ENCODE measurements at places on chromosomes 1 and 21.

DNA sequence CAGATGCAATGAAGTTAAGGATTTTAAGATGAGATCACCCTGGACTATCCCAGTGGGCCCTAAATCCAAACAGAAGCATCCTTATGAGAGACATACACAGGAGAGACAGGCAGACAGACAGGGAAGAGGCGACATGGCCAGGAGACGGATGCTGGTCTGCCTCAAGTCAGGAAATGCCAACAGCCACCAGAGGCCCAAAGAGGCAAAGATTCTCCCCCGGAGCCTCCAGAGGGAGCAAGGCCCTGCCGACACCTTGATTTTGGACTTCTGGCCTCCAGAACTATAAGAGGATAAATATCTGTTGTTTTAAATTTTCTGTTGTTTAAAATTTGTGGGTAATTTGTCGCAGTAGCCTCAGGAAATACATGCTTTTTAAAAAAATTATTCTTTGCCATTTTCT, 116.4 kb downstream of the GLIS1 start:
- DNase-seq = no peak

DNA sequence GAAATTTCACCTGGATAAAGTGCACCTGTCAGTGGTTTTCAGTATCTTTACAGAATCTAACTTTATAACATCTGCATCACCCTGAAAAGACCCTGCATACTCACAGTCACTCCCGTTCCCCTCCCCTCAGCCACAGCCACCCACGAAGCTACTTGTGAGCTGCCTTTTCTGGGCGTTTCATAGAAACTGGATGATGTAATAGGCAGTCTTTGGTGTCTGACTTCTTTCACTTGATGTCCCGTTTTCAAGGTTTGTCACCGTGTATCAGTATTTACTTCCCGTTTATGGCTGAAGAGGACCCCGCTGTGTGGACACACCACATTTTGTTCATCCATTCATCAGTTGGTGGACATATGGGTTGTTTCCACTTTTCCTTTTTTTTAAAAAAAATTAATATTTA, 47.8 kb upstream of the LRRC3 start:
- no peak for DNase-seq

- DNase-seq = no peak
Observed at GRCh38 chr1:55898181-55898580, 681.2 kb downstream of the PLPP3 start.

GRCh38 chr1:167454894-167455785, 63.2 kb downstream of the CD247 start:
- DNase-seq = peak; percentile 81

GRCh38 chr1:154707901-154708463, 100.0 kb upstream of the ADAR start:
- DNase-seq = no peak

DNA sequence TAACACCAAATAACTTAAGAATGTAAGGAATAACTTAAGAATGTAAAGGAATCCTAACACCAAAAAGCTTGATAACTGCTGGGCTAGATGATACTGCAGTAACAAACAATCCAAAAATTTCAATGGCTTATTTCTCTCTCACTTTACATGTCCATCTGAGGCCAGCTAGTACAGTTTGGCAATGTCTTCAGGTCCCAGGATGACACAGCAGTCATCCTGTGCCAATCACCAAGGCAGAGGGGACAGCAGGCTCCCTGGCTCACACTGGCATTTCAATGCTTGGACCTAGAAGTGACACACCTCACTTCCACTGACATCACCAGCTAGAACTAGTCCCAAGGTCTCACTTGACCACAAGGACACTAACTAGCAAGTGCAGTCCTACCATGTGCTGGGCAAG, 15.3 kb downstream of the DNAJC11 start:
- DNase-seq = no peak

DNA sequence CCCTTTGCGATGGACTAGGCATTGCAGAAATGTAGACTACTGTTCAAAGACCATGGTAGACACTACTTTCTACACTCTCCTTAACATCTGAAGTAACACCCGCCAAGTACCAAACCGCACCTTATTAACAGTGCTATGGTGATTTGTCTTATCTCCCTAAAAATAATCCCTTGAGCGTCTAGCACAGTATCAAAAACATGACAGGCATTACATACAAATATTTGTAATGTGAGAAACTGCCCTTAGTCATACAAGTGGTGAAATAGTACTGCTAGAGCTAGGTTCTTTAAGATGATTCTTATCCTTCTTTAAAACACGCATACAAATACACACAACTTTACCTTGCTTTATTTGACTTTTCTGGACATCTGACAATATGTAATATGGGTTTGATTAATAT, 27.2 kb downstream of the PUM1 start:
- DNase-seq = no peak

- DNase-seq = no peak
Observed at GRCh38 chr1:66641891-66642473, 108.0 kb downstream of the SGIP1 start.

DNA sequence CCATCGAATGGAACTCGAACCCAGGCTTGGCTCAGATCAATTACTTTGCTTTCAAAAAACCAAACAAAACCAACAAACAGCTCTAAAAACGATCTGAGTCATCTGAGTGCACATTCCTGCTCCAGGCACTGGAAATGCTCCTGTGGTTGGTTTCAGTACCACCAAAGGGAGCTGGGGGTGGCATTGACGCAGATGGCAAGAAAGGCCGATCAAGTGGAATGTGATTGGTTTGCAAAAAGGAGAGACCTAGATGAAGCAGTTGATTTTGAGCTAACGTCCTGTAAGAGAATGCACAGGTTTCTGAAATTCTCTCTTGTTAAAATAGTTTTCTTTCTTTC, 39.5 kb downstream of the PIK3CD start:
- DNase-seq = no peak

DNA sequence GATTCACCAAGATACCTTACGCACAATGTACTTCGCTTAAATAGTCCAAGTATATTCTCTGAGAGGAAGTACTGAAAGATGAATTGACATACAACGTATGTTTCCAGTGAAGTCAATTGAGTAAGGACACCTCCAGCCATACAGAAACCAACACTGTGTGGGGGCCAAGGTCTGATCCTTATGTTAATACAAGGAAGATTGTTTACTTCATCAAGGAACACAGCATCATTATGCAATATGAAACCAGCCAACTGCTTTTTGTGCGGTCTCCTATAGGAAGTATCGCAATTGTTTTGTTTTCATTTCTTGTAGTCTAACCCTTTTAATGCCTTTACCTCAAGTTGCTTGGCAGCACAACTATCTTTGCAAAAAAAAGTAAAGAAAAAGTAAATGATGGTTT, 28.2 kb upstream of the TEKT2 start:
- DNase-seq = no peak

DNA sequence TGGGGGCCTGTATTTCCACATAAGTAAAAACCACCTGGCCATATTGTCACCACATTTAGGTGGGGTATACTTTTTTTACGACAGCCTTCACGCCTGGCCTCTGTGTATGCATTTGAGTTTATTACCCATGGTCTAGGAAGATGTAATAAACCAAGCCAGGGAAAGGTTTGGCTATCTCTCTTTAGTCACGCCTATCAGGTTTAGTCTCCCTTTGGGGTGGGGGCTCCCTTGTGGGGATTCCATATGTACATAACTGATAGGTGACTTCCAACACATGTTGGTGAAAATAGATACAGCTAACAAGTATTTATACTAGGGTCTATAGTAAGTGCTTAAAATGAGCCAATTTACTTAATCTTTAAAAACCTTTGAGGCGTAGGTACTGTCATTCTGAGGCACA, 4.2 kb downstream of the YBX1 start:
- DNase-seq = no peak

DNA sequence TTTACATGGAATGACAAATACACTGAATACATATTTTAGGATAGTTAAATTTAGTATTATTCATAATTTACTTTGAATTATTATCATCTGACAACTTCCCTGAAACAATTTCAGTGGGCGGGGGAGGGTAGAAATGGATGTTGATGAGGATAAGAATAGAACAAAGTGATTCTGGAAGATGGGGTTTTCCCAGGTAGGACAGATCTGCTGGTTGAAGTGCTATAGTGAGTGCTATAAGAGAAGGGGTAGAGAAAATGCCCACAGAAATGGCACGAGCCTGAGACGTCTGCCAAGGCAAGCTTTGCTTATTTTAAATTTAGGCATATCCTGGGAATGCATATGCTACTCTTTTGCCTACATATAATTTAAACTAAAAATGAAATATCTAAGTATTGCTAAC, 3.2 kb downstream of the CFH start:
- DNase-seq = no peak

DNA sequence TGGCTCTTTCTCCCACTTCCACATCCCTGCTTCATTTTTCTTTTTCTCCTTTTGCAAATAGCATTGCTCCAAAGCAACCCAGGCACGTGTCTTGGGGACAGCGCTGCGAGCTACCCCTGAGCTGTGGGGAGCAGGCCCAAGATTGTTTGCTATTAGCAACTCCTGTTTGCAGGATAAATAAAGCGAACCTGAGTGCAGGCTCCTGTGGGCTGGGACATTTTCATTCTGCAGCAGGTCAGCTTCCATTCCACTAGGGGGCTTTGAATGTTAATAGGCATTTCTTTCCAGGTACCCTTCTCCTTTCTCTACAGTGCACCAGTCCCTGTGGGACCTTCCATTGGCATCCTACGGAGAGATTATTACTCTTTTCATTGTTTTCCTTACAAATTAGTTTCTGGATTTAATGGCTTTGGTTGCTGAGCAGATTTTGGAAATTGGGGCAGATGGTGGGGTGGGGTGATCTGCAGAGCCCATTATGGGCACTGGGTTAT, 54.0 kb downstream of the OLFML3 start:
- DNase-seq = no peak

- no peak for DNase-seq
Observed at GRCh38 chr1:232404981-232405731, 224.8 kb downstream of the SIPA1L2 start.

GRCh38 chr21:17139696-17140095, 373.1 kb upstream of the CXADR start:
- no peak for DNase-seq

- DNase-seq = no peak
Observed at GRCh38 chr1:160905617-160905989, 20.6 kb upstream of the ITLN1 start.

DNA sequence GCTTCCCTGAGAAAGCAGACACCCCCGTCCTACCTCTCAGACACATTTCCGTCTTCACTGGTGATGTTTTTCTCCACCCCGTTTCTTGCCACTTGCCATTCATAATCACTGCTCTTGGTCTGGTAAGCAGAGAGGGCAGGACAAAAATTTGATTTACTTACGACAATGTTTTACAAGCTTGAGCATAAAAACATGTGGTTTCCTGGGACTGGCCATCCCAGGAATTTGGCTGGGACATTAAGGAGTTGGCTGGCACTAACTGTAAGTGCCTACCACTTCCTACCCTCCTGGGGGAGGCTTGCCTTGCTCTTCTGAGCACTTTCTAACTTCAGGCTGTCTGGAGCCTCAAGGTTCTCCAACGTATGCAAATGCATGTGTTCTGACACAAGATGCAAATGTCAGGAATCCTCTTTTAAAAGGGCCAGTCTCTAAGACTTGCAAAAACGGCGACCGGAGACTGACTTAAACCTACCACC, 24.2 kb downstream of the ZBTB18 start:
- no peak for DNase-seq

DNA sequence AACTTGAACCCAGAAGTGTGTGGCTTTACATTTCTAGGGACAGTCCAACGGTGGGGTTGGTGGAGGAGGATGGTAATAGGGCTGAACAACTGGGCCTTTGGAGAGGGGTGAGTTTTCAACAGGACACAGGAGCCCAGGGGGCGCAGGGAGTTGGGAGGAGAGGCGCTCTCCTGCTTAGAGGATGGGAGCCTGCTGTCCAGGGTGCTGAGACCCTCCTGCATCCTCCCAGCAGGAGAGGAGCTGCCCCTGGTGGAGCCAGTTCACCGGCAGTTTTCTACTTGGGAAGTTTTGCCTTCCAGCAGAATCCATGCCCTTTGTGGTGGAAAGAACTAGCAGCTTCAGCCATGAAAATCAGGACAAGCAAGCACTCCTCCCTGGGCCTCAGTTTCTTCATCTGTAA, 8.6 kb downstream of the KCNC4 start:
- DNase-seq = no peak

GRCh38 chr1:96978901-96979300, 257.3 kb downstream of the PTBP2 start:
- DNase-seq = no peak

DNA sequence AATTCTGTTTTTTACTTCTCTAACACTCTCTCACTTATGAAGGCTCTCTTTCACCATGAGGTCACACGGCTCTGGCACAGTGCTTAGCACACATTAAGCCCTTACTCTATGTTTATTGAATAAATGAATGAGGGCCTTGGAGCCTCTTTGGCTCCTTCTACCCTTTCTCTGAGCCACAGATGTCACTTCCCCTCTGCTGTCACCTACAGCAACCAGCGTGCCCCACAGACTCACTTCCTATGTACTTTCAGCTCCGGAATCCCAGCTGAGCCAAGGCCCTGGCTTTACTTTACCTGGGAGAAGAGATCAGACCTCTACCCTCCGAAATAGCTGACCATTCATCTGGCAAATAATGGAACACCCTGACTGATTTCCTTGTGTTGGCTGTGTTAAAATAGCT, 53.7 kb upstream of the HMCN1 start:
- DNase-seq = no peak

DNA sequence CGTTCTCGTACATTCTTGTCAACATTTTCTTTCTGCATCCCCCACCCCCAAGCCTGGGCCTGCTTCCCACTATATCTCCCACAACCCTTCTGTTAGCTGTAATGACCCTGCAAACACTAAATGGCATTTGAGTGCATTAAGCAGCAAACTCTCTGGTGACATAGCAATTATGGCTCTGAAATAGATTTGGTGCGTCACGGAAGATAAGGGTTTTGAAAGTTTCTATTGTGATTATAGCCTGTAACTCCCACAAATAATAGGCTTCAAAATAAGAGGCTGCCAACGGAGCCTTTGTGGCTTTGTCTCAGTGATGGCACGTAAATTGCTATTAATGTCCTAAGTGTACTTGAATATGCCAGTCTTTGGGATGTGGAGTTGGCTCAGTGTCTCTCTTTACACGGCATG, 277.6 kb downstream of the PBX1 start:
- DNase-seq = no peak

GRCh38 chr1:93450321-93450720, 2.4 kb downstream of the FNBP1L start:
- no peak for DNase-seq

GRCh38 chr1:21927533-21928237, 9.4 kb downstream of the HSPG2 start:
- no peak for DNase-seq

GRCh38 chr21:45415943-45416611, 11.1 kb downstream of the COL18A1 start:
- no peak for DNase-seq

- DNase-seq = no peak
Observed at GRCh38 chr1:150261367-150261766, 3.8 kb downstream of the CA14 start.

- DNase-seq = no peak
Observed at GRCh38 chr1:35642471-35642955, 1.2 kb upstream of the PSMB2 start.

DNA sequence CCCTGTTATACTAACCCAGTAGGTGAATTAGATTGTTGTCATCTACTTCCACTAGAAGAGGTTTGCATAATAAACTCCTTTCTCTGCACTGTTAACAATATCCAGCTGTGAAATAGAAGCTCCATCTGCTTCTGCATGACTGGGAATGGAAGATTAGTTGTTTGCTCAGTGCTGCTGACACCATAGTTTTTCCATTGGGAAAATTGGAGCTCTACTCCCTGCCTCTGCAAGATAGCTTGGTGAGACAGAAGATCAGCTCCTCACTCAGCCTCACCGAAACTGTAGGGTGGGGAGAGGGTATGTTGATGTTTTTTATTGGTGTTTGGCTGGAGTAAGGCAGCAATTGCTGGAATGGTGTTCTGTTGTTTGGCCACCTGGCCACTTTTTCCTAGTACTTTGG, 331.6 kb upstream of the ADAMTS5 start:
- no peak for DNase-seq

Measured in CD4-positive, alpha-beta memory T cell (primary cell).